ENCODE measurements at places on chromosomes 1 and 21.

GRCh38 chr1:3902571-3903091 lies 2.6 kb upstream of the C1orf174 start:
- H3K27me3 ChIP-seq = no peaks in the 10 kb centered on the region
- no peak overlapping the region for H3K27ac ChIP-seq
- no peak overlapping the region for H3K4me3 ChIP-seq
- no peak for DNase-seq

- H3K4me3 ChIP-seq = no peak overlapping the region
- H3K36me3 ChIP-seq = no peaks in the 10 kb centered on the region
- no peaks in the 10 kb centered on the region for H3K4me1 ChIP-seq
Measured at GRCh38 chr1:30323352-30323751, 400.0 kb downstream of the MATN1 start.

- H3K4me3 ChIP-seq = no peak overlapping the region
- H3K36me3 ChIP-seq = no peaks in the 10 kb centered on the region
- H3K27ac ChIP-seq = no peak overlapping the region
- H3K4me1 ChIP-seq = no peaks in the 10 kb centered on the region
Measured at GRCh38 chr1:192126030-192126619, 32.1 kb upstream of the RGS18 start.

DNA sequence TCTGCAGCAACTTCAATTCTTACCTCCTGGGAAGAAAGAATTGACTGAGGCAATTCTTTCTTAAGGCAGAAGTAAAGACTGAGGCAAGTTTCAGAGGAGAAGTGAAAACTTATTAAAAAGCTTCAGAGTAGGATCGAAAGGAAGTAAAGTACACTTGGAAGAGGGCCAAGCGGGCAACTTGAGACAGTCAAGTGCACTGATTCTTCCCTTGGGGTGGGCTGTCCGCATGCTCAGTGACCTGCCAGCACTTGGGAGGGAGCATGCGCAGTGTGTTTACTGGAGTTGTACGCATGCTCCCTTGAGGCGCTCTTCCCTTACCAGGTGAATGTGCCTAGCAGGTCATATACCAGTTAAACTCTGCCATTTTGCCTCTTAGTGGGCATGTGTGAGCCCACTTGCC lies 55.3 kb upstream of the NBPF3 start:
- DNase-seq = no peak
- H3K4me1 ChIP-seq = no peaks in the 10 kb centered on the region
- no peaks in the 10 kb centered on the region for H3K36me3 ChIP-seq
- H3K4me3 ChIP-seq = no peak overlapping the region
- no peaks in the 10 kb centered on the region for H3K27me3 ChIP-seq

DNA sequence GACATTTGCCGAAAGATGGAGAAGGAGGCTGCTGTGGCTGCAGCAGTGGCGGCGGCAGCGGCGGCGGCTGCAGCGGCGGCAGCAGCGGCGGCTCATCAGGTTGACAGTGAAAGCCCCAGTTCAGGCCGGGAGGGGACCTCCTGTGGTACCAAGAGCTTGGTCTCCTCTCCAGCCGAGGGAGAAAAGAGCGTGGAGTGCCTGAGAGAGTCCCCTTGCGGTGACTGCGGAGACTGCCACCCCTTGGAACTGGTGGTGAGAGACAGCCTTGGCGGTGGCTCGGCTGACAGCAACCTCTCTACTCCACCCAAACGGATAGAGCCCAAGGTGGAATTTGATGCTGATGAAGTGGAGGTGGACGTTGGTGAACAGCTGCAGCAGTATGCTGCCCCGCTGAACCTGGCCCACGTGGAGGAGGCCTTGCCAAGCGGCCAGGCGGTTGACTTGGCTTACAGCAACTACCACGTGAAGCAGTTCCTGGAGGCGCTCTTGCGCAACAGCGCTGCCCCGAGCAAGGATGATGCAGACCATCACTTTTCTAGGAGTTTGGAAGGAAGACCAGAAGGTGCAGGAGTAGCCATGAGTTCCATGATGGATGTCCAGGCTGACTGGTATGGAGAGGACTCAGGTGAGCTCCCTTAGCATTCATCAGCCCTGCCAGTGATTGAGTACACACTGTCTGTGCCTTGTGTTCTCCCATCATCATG lies 6.3 kb downstream of the ZBTB8B start:
- H3K4me1 ChIP-seq = no peaks in the 10 kb centered on the region
- H3K4me3 ChIP-seq = peak overlapping the region; percentile 3
- H3K27me3 ChIP-seq = no peaks in the 10 kb centered on the region
- DNase-seq = no peak
- no peak overlapping the region for H3K27ac ChIP-seq

DNA sequence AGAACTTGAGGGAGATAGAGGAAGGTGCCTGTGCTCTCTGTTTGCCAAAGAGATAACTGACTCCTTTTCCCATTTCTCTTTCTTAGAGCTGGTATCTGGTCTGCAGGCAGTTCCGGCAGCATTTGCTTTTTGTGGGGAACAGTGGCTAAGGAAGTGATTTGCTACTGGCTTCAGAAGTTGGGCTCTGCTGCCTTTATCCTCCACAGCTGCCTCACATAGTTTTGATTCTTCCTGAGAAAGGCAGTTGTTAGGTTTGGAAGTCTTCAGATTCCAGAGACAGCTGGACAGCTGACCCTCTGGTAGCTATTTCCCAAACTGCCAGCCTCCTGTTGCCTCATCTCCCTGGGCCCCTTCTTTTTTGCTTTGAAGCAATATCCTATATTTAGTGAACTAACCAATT lies 62.6 kb upstream of the MACF1 start:
- H3K27ac ChIP-seq = peak overlapping the region; percentile 89
- no peak overlapping the region for H3K4me3 ChIP-seq
- H3K36me3 ChIP-seq = no peaks in the 10 kb centered on the region
- H3K27me3 ChIP-seq = no peaks in the 10 kb centered on the region

DNA sequence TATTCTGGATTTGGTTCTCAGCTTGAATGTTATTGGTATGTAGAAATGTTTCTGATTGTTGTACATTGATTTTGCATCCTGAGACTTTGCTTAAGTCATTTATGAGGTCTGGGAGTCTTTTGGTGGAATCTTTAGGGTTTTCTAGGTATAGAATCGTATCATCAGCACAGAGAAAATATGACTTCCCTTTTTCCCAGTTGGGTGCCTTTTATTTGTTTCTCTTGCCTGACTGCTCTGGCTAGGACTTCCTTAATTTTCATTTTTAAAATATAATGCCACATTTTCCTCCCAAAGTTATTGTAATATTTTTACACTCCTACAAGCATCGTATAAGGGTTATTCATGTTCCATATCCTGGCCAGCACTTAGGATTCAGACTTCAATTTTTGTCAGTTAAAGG lies 111.1 kb downstream of the FNBP1L start:
- no peak for DNase-seq
- no peaks in the 10 kb centered on the region for H3K36me3 ChIP-seq
- peaks cover 13% of the 10 kb centered on the region for H3K4me1 ChIP-seq
- no peak overlapping the region for H3K4me3 ChIP-seq

- no peak overlapping the region for H3K4me3 ChIP-seq
- no peaks in the 10 kb centered on the region for H3K4me1 ChIP-seq
- no peak for DNase-seq
- H3K36me3 ChIP-seq = no peaks in the 10 kb centered on the region
- H3K27me3 ChIP-seq = no peaks in the 10 kb centered on the region
- H3K27ac ChIP-seq = no peak overlapping the region
Measured at GRCh38 chr1:108695535-108695934, 3.4 kb downstream of the PRPF38B start.

GRCh38 chr21:46285206-46285661 lies at the start of gene MCM3AP:
Gene MCM3AP, minus strand, starts transcription at chr21:46285611. Its CDS starts 325 bp downstream, at chr21:46285286.
- no peaks in the 10 kb centered on the region for H3K36me3 ChIP-seq
- H3K27me3 ChIP-seq = no peaks in the 10 kb centered on the region
- H3K4me1 ChIP-seq = peaks cover 29% of the 10 kb centered on the region
- no peak for DNase-seq
- H3K4me3 ChIP-seq = peak within 1 kb of the TSS; percentile 95
- peak within 1 kb of the TSS; percentile 93 for H3K27ac ChIP-seq

GRCh38 chr1:34776911-34777310 lies 4.1 kb upstream of the GJB3 start:
- H3K36me3 ChIP-seq = no peaks in the 10 kb centered on the region
- H3K4me1 ChIP-seq = peaks cover 5% of the 10 kb centered on the region
- H3K4me3 ChIP-seq = no peak overlapping the region
- no peak overlapping the region for H3K27ac ChIP-seq

- DNase-seq = no peak
- H3K27ac ChIP-seq = no peak overlapping the region
- no peaks in the 10 kb centered on the region for H3K4me1 ChIP-seq
- no peaks in the 10 kb centered on the region for H3K36me3 ChIP-seq
- no peaks in the 10 kb centered on the region for H3K27me3 ChIP-seq
- no peak overlapping the region for H3K4me3 ChIP-seq
Measured at GRCh38 chr1:209391792-209392191, 191.7 kb upstream of the CAMK1G start.

DNA sequence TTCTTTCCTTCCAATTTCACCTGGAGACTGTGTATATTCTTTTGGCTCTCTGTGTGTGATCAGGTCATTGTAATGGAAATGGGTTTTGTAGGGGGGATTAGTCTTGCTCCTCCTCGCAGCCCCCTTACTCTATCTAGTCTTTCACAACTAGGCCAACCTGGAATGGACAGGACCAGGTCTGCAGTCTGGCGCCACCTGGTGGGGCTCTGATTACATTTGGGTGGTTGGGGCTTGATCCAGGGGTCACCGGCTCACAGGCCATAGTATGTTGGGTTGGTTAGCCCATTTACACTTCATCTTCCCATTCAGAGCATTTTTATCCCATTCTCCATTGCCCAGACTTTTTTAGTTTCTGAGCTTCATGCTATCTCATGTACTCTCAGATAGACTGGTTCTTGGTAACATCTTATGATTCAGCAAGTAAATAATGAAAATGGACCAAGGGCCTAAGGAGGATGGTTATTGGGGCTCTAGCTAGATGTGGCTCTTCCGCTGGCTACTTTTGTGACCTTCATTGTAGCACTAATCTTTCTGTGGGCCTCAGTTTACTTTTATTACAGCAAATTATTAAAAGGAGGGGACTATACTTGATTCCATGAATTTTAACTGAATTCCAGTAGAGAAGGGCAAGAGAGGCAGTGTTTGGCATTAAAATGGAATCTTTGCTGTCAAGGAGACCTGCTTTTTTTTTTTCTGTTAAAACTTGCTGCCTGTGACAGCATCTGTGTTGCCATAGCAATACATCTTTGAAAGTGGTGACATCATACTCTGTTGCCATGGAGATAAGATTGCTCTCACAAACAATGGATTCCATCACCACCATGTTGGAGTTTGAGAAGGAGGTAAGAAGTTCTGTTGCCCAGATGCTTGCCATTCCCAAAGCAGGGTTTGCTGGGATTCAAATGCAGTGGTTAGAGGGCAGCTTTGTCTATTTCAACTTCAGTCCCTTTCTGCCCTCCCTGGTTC lies 150.1 kb downstream of the PLXNA2 start:
- H3K36me3 ChIP-seq = no peaks in the 10 kb centered on the region
- H3K4me3 ChIP-seq = no peak overlapping the region
- H3K27me3 ChIP-seq = no peaks in the 10 kb centered on the region

GRCh38 chr1:197181982-197182381 lies 35.5 kb upstream of the ASPM start:
- no peaks in the 10 kb centered on the region for H3K4me1 ChIP-seq
- no peak overlapping the region for H3K4me3 ChIP-seq
- H3K27ac ChIP-seq = no peak overlapping the region

GRCh38 chr1:182603646-182604174 lies 479 bp downstream of the RGS16 start:
- peak overlapping the region; percentile 57 for H3K4me3 ChIP-seq
- DNase-seq = no peak
- H3K4me1 ChIP-seq = no peaks in the 10 kb centered on the region
- H3K27ac ChIP-seq = peak overlapping the region; percentile 48
- no peaks in the 10 kb centered on the region for H3K36me3 ChIP-seq

DNA sequence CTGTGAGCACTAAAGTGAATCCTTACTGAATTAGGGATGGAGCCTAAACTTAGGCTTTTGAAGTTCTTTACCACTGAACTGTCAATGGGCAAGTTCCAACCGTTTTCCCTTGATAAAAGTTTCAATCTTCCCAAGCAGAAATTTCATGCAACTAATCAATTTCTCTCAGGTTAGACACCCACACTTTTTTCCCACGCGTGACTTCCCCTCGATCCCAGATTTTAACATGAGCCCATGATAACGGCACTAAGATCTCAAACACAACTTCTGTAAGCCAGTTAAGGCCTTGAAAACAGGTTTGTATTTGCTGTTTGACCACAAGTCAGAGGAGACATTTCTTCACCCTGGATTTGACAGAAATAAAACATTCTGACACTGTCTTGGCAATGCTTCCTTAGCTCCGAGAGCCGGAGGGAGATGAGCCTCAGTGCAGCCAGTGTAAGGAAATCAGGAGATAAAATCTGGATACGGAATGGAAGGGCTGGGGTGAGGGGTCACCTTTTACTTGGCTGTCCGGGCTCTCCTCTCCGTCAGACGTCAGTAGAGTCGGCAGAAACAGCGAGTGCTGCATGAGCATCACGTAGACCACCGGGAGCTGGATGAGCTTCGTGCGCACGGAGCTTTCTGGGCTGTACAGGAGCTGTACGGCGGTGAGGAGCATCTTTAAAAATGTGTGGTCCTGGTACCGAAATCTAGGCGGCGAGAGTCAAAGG lies 39.7 kb downstream of the MRAP start:
- H3K4me3 ChIP-seq = no peak overlapping the region
- no peaks in the 10 kb centered on the region for H3K27me3 ChIP-seq
- DNase-seq = no peak
- H3K4me1 ChIP-seq = no peaks in the 10 kb centered on the region

GRCh38 chr1:73181190-73181540 lies 898.8 kb upstream of the NEGR1 start:
- DNase-seq = no peak
- H3K36me3 ChIP-seq = no peaks in the 10 kb centered on the region
- no peaks in the 10 kb centered on the region for H3K4me1 ChIP-seq
- H3K4me3 ChIP-seq = no peak overlapping the region

DNA sequence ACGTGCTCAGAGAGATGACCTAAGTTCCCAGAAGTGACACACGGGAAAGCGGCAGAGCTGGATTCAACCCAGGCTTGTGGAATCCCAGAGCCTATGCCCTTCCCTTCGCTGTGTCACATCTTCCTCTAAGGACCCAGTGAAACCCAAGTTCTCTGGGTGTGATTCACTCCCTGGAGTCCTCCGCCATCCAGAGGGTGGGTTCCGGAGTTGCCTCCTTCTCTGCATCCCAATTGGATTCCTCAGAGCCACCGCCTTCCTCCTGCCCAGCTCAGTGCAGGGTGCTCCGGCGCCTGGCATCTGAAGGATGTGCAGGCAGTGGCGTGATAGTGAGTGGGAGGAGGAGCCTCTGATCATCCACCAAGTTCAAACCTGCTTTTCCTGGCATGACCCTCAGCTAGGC lies 20.7 kb upstream of the RCC2 start:
- H3K4me3 ChIP-seq = no peak overlapping the region
- H3K4me1 ChIP-seq = no peaks in the 10 kb centered on the region
- peaks cover 3% of the 10 kb centered on the region for H3K27me3 ChIP-seq

GRCh38 chr1:63532727-63533126 lies 9.4 kb downstream of the EFCAB7 start:
- no peaks in the 10 kb centered on the region for H3K27me3 ChIP-seq
- no peaks in the 10 kb centered on the region for H3K4me1 ChIP-seq
- H3K4me3 ChIP-seq = no peak overlapping the region
- no peaks in the 10 kb centered on the region for H3K36me3 ChIP-seq
- H3K27ac ChIP-seq = no peak overlapping the region

DNA sequence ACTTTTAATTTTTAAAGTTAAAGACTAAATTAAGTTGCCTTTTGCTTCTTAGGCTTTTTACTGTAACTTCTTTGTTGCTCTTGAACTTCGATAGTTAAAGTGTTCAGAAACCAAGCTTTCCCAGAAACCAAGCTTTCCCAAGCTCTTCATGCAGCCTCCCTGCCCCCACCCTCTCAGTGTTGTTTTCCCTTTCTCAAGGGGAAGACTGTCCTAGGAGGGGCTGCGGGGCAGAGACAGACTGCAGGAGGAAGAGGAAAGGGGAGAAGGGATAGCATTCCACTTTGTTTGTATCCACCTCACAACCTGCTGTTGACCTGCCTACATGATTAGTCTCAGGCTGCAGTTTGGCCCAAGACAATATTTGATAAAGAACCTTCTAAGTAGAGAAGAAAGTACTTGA lies 39.0 kb upstream of the DIPK1A start:
- no peak overlapping the region for H3K4me3 ChIP-seq
- H3K36me3 ChIP-seq = no peaks in the 10 kb centered on the region
- no peaks in the 10 kb centered on the region for H3K27me3 ChIP-seq
- no peaks in the 10 kb centered on the region for H3K4me1 ChIP-seq

Measured in breast epithelium (tissue), 4 donors.